ENCODE measurements at places on chromosomes 3 and 15. TPM values are rescaled to one million over a fixed set of nuclear protein-coding genes. Genes with fewer than 3 reads are reported as not detected.
A peak's percentile ranks its signal among the peaks of the same experiment; 100 is the strongest.

GRCh38 chr3:153084431-153084830 is 77.6 kb upstream of the RAP2B start:
- ATAC-seq, result no peak

DNA sequence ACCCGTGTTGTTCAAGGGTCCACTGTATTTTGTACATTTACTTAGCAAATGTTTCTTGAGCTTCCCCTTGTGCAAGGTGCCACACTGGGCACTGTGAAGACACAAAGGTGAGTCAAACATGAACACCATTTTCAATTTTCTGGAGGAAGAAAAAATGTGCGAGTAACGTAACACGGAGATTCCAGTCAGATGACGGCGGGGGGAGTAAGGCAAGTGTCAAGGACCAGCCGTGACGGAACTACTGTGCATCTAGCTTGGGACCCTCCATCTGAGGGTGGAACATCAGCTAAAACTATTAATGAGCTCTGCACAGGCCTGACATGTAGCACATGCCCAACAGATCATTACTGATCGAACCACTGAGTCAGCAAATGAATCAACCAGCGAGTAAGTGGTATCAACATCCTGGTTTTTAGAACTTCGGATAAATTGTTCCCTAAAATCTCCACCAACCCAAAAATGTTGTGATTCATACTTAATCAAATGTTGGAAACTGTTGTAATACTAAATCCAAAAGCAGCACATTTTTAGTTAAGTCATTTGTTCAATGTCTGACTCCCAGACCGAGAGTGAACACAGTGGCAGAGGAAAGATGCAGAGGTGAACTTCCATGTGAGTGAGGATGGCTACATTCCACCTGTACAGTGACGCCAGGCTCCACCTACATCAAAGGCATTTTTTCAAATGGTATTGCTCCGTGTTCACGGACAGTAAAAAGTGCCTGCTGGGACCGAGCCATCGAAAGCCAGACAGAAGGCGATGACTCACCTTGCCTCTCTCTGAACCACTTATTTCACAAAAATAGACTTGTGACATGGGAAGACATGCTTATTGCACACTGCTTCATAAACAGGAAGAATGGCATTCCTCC is 172.2 kb downstream of the ATP10A start:
- ATAC-seq, result no peak

DNA sequence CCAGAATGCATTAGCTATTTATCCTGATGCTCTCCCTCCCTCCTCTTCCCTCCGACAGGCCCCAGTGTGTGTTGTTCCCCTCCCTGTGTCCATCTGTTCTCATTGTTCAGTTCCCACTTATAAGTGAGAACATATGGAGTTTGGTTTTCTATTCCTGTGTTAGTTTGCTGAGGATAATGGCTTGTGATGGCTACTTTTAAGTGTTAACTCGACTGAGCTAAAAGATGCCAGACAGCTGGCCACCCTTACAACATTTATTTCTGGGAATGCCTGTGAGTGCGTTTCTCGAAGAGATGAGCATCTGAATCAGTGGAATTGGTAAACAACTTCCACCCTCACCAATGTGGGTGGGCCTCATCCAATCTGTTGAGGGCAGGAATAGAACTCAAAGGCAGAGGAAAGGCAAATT is 24.7 kb upstream of the TM2D3 start:
- ATAC-seq, result no peak

DNA sequence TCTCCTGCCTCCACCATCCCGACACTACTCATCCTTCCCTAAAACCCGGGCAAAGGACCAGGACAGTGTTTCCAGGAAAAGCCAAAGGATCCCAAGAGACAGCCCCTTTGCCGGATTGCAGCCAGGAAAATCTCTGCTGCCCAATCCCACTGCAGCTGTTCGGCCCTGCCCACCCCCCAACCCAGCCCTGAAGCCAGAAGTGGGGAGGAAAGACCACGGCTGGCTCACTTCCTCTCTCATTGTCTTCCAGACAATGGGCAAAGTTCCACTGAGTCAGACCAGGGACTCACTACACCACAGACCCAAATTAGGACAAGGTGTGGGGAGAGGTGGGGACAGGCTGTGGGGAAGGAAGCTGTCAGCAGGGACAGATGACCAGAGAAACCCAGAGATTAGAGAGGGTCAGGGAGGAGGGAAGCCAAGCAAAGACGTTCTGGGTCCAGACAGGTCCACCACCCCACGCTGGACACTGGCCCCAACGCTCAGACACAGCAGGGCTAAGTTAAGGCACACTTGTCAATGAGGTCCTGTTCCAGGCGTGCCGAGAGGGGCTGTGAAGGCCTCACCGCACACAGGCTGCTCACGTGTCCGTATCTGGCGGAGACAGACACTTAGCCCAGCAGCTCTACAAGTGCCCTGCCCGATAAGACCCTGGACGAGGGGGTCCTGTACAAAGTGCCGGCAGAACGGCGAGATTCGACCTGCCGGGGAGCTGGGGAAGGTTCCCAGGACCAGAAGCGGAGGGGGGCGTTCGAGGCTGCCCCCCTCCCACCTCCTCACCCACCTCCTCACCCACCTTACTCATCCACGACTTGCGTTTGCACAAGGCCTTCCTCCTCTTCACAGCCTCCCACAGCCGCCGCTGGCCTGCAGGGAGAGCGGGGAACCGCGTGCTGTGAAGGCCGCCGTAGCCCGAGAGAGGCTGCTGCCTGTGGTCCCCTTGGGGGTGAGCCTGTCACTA is 21.9 kb downstream of the TNK2 start:
- ATAC-seq, result peak; percentile 28

- peak; percentile 75 for ATAC-seq
These were observed at the start of gene CISH for GRCh38 chr3:50611464-50612233. CISH (minus strand) TSS chr3:50611774; CDS start chr3:50611650, 124 bp downstream.

GRCh38 chr3:126266291-126266840 is 86.0 kb upstream of the ALDH1L1 start:
- ATAC-seq, result no peak

- peak; percentile 37 for ATAC-seq
These were observed at the start of gene ACTRT3 for GRCh38 chr3:169769287-169770181. ACTRT3 (minus strand) TSS chr3:169769561; CDS start chr3:169769520, 41 bp downstream.

HACD3 gene
- total RNA-seq, result 44.7 TPM

WWTR1 gene
- total RNA-seq, result 2.8 TPM

PLA2G4D gene
- total RNA-seq, result 0.09 TPM

FGF12 gene
- total RNA-seq, result 0.37 TPM

All from activated T-helper 17 cell treated with anti-CD3 and anti-CD28 coated beads, Interleukin-2, amount 50 U/mL, for 72 hours (primary cell).